ENCODE measurements at places on chromosomes 2 and 18. TPM values are rescaled to one million over a fixed set of nuclear protein-coding genes. Genes with fewer than 3 reads are reported as not detected.

GRCh38 chr2:21836719-21837118 lies 713.0 kb downstream of the TDRD15 start:
- ATAC-seq = no peak
- H3K4me3 ChIP-seq = no peak overlapping the region
- H3K36me3 ChIP-seq = no peaks in the 10 kb centered on the region
- no peaks in the 10 kb centered on the region for H3K4me1 ChIP-seq
- H3K27ac ChIP-seq = no peak overlapping the region

The LYPD6B gene
- not detected for total RNA-seq

The LAMA1 gene
- total RNA-seq = not detected

The NTSR2 gene
- not detected for total RNA-seq

The ZNF514 gene
- total RNA-seq = 13.8 TPM

The CDH2 gene
- total RNA-seq = 0.04 TPM
